Osteocyte (in vitro differentiated cells): ENCODE measurements at places on chromosomes 12 and 14. TPM values are rescaled to one million over a fixed set of nuclear protein-coding genes. Genes with fewer than 3 reads are reported as not detected.

- DNase-seq: peak; percentile 96
These were observed at the start of gene SPPL3 for GRCh38 chr12:120904197-120904773. TSS of gene SPPL3 (minus strand) at chr12:120904358. CDS start at chr12:120903867, 491 bp downstream.

GRCh38 chr14:77986773-77987172 lies 183.4 kb upstream of the NRXN3 start:
- no peak for DNase-seq

DNA sequence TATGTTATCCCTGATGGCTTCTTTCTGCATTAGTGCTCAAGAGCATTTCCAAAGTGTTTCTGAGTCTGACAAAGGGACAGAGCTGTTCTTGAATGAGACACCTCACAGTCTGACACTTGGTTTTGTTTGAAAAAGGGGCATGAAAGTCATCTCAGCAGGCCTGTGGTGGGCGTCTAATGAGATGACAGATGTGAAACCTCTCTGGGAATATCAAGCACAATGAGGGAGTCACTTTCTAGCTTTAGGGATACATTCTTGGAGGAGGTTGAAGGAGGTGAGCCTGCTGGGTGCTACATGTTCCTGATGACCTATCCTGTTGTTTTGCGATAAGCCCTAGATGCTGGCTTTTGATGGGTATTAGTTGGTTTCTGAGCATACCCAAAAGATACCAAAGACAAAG lies 290.5 kb downstream of the NUAK1 start:
- DNase-seq: no peak

DNA sequence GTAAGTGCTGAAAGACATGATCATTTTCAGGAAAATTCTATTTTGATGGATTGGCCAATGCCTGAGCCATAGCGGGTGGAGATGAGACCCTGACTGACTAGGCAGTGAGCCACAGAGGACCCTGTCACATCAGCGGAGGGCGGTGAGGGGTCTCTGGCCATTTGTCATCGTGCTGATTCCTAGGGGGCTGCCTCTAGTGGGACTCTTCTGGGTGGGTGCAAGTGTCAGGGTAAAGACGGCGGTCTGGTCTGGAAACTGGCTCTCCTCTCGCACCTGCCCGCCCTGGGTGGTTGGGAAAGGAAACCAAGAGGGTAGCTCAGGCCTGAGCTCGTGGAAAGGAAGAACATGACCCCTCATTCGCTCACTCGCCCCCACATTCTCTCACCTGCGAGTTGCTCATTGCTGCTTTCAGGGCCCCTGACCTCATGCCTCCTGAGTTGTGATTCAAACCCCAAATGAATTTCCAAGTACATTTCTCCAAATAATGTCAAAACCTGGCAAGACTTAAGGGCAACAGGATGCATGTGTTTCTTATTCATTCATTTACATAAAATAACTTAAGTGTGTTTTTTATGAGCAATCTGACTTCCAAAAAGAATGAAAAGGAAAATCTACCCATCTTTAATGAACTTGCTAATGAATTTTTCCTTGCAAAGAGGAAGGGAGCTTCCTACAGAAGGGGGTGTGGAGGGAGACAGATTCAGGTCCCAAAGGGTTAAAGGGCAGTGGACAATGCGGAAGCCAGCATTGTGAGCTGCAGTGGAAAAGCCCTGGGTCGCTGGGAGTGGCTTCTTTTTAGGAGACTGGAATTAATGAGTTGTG lies 12.8 kb downstream of the MEG3 start:
- DNase-seq: no peak

DNA sequence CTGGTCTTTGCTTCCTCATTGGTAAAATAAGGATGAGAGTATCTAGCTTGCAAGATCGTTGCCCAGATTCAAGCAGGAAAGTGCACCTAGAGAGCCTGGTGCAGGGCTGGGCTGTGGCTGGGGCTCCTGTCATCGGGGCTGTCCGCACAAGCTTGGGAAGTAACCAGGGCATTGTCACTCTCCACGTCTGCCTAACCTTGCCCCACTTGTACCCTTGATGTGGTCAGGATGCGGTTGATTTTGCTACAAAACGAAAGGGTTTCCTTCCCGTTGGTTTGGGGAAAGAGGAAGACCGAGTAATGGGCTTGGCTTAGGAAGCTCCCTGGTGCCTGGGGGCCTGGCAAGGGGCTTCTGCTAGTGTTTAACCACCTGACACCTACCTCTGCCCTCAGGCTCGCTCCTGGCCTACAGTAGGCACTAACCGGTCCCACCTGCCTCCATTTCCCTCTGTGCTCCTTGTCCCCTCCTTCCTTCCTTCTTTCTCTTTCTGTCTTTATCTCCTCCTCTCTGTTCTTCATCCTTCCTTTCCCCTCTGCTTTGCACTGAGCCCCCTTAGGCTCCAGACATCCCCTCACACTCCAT lies 21.8 kb downstream of the MVK start:
- no peak for DNase-seq

GRCh38 chr12:71748081-71748850 lies 6.4 kb upstream of the RAB21 start:
- DNase-seq: no peak

- no peak for DNase-seq
These were observed 39.1 kb downstream of the FNTB start for GRCh38 chr14:65025818-65026217.

DNA sequence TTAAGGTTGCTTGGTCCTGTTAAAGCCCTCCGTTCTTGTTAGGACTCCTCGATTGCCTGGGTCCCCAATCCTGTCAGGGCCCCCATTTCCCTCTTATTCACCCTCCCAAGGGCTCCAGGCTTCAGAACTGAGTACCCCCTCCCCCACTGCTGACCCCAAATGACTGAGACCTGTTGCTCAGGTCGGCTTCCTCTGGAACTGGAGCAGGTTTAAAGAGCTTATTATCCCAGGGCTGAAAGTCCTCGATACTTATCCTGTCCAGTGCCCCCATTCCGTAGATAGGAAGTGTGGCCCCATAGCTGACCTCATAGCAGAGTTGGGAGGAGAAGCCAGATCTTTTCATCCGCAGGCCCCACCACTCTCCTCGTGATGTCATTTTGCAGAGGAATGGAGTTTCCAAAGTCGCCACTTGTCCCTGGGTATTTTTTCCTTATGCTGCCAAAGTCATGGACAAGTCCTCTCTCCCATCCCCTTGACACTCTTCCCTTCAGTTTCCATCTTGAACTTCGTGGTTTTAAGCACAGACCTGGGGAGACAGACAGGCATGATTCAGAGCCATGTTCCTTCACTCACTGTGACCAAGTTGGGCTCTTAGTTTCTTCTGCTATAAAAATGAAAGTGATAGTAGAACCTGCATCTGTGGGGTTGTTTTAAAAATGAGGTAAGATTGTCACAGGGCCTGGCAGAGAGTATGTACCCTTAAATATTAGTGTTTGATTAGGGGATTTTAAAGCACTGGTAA lies 1.2 kb downstream of the USP30 start:
- no peak for DNase-seq

The ALDH1L2 gene
- 85.5 and 90.5 TPM in 2 replicates for total RNA-seq

DNA sequence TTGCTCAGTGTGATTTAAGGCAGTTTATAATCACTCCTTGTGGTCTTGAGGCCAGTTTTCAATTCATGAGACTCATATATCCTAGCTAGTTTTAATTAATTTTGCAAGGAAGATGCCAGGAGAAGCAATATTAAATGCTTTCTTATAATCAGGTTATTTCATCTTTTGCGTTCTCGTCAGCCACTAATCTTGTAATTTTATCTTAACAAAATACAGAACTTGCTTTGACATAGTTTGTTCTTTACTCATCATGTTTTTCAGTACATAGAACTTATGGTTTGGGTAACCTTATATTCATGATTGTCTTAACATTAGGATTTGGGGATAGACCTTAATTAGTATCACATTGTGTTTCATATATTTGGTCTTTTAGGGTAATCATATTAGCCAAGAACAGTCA lies 76.0 kb downstream of the LIN52 start:
- DNase-seq: no peak

GRCh38 chr14:26984311-26985177 lies 386.7 kb upstream of the NOVA1 start:
- no peak for DNase-seq

The DLK1 gene
- total RNA-seq: 0.60 and 0.86 TPM in 2 replicates

DNA sequence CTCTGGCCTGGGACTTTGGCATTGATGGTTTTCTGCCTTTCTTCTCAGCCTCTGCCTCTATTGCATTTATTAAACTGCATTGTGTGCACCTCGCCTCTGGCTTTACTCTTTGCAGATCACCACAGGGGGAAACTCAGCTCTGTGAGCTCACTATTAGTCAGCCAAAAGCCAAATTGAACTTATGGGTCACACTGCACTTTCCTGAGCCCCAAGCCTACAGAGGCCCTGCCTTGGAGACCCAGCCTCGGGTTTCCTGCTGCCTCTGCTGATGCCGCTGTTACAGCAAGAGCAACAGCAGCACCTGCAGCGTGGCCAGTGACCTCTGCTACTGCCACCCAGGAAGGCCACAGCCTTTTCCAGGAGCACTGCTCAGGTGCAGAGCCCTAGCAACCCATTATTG lies 122.5 kb downstream of the DAD1 start:
- no peak for DNase-seq

The SVOP gene
- not detected in 2 replicates for total RNA-seq

DNA sequence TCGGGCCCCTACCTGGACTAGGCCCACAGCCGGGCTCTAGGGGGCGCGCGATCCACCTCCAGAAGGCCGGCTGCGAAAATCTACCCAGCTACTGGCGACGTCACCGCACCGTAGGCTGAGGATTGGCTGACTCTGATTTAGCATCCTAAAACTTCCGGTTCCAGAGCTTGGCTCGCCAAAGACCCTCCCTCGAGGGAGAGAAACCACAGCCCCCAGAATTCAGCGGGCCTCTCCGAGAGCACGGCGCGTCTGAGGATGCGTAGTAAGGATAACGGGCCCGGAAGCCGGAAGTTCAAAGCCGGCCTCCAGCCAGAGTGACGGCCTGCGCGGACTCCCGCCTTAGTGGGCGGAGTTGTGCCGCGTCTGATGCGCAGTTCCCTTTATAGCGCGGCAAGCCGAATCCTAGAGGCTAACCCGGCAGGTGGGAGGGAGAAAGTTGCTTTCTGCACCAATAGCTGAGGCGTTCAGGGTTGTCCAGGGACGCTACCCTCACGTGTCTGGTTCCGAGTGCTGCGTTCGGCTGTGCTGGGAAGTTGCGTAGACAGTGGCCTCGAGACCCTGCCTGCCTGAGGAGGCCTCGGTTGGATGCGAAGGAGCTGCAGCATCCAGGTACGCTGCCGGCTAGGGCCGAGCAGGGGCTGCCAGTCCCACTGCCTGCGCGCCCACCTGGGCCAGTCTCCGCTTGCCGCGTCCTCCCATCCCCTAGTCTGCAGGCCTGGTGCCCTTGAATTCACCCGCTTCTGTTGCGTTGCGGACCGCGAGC lies at the start of gene COX14:
Gene COX14 (plus strand): TSS at position 544 of the 763 bp plus-strand sequence. CDS start 7,808 bp downstream, outside the sequence.
- peak; percentile 100 for DNase-seq

- no peak for DNase-seq
These were observed 31.8 kb downstream of the LTBP2 start for GRCh38 chr14:74580275-74580672.

DNA sequence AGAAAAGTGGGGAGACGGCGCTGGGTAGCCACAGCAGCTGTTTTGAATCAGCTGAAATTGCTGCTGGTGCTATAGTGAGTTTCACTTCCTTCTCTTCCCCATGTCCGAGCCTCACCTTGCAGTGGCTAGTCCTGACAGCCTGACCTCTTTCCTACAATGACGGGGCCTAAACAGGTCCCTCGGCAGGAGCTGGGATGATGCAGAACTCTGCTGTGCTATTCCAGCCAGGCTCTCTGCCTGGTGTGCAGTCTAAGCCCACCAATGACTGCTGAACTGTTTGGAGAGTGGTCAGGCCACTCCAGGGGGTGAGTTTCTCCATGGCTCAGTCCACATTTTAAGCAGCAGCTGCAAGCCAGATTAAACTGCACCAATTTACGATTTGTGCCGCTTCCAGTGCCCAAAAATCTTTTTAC lies 207.3 kb downstream of the TTC7B start:
- no peak for DNase-seq

DNA sequence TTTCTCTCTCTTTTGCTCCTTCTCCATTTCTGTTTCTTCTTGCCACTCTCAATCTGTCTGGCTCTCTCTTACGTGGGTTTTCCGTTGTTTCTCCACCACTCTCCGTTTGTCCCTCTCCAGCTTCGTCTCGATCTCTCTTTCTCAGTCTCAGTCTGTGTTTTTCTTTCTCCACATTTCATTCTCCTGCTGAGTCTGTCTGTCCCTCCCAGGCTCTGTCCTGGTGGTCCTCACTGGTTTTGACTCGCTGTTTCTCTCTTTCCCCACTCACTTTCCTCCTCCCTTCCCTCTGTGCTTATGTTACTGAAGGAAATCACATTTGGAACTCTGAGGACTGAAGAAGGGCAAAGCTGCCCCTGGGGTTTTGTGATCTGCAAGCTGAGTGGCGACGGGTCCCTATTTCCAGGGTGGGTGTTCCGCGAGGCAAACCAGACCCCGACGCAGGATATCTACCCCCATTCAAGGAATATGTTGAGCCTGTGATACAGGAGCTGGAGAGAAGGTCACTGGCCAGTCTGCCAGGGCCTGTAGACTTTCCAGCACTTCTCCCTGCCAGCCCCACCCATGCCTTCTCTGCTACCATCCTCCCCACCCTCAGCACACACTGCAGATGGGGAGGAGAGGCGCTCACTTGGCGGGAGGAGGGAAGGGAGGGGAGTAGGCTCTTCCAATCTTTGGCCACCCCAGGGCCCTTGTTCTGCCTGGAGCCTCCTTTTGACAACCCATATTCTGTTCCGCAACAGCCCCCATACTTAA lies 102.7 kb upstream of the MAP1LC3B2 start:
- DNase-seq: no peak

DNA sequence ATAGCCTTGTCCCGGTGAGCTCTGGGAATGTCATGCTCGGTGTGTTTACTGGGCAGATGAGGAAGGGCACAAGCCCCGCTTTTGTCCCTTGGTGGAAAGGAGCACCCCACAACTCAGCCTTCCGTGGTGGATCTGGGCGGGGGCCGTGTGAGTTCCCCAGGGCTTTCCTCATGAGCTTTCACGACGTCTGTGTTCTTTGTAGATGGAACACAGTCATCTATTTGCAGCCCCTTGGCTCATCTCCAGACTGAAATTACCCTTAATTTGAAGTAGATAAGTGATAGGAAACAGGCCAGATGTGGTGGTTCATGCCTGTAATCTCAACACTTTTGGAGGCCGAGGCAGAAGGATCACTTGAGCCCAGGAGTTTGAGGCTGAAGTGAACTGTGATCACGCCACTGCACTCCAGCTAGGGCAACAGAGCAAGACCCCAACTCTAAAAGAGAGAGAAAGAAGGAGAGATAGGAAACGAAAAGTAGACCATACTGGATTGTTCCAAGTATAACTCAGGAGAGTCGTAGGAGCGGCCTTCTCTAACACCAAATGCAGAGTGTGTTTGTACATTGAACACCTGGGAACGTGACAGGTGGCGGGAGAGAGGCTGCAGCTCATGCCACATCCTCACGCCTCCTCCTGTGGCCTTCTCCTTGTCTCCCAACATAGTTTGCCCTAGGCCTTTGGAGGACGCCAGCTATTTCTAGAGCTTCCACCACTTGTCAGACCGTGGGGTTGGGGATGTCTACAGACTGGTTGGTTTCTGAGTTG lies 8.8 kb downstream of the P2RX4 start:
- DNase-seq: no peak

The LRRC10 gene
- not detected in 2 replicates for total RNA-seq

DNA sequence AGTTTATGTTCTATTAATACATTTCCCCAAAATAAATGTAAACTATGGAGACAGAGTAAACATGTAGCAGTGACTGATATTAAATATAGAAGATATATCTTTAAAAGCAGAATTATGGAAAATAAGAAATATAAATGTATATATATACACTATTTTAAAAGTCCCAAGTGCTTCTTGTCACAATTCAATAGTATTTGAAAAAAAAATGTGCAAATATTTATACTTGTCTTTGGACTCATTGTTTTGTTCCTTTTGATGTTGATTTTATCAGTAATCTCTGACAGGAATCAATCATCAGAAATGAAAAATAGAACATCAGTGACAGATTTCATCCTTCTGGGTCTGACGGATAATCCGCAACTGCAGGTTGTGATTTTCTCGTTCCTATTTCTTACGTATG lies at the start of gene OR6C76:
Gene OR6C76 (plus strand): TSS at position 301 of the 400 bp plus-strand sequence. CDS start 0 bp downstream, at position 301.
- DNase-seq: no peak

The DHRS4L2 gene
- 15.9 and 17.1 TPM in 2 replicates for total RNA-seq

The RAB3IP gene
- total RNA-seq: 16.5 and 16.9 TPM in 2 replicates
